ENCODE measurements at places on chromosomes 4 and X. TPM values are rescaled to one million over a fixed set of nuclear protein-coding genes. Genes with fewer than 3 reads are reported as not detected.

GRCh38 chr4:39732728-39733127 lies 34.8 kb downstream of the UBE2K start:
- DNase-seq: no peak
- no peaks in the 10 kb centered on the region for H3K4me1 ChIP-seq
- H3K36me3 ChIP-seq: no peaks in the 10 kb centered on the region
- no peaks in the 10 kb centered on the region for H3K27me3 ChIP-seq

GRCh38 chr4:152929888-152930287 lies 6.2 kb upstream of the FHDC1 start:
- H3K27ac ChIP-seq: no peak overlapping the region
- no peaks in the 10 kb centered on the region for H3K4me1 ChIP-seq
- no peak overlapping the region for H3K4me3 ChIP-seq

DNA sequence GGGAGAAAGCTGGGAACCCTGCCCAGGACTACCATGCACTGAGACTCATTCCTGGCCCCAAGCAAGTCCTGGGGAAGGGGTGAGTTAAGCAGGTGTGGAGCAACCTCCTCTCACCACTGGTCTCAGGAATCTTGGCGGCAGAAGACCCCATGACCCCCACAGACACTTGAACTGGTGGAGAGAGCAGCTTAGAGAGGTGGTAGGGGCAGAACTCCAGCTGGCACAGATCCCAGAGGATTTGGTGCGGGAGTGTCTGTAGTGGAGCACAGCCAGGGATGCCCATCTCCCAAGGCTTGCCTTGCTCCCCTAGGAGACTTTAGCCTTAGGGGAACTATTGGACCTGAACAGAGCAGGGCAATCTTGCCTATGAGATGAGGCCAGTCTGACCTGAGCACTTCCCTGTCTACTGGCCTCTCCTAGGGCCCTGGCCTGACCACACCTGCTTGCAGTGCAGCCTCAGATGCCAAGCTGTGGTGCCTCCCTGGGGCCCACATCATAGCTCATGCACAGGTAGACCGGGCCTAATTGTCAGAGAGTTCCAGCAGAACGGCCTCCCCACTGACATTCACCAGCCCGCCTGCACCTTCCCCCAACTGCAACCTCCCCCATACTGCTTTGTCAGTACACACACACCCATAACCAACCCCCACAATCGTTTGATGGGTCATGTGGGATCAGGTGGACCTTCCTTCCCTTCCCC lies 78.0 kb downstream of the NAA11 start:
- no peak overlapping the region for H3K4me3 ChIP-seq
- no peaks in the 10 kb centered on the region for H3K36me3 ChIP-seq
- DNase-seq: no peak
- no peaks in the 10 kb centered on the region for H3K4me1 ChIP-seq
- H3K27ac ChIP-seq: no peak overlapping the region
- H3K27me3 ChIP-seq: no peaks in the 10 kb centered on the region

DNA sequence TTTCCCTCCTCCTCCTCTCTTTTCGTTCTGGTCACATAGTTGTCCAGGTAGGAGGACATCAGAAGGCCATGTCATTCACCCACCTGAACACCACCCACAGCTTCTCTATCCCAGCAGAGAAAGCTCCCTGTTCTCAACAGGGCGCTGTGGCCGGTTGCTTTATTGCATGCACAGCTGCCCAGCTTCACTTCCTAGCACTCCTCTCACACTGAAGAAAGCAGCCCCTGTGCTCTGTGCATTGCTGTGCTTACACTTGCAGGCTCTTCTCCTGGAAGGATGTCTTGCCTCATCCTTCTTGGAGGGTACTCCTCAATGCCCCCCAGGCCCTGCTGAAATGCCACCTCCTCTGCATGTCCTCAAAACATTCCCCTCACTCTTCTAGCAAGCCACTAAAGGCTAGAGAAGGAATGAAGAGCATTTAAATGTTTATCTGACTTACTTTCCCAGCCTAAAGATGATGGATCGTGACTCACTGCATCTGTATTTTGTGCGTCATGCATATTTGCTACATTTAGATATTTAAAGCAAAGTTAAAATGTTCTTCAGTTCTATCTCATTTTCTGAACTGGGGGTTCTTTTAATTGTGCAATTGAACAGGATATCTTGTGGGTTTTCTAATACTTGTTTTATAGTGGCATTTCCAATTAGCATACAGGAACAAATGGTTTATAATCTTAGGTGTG lies 186.4 kb upstream of the PUDP start:
- H3K4me1 ChIP-seq: no peaks in the 10 kb centered on the region
- H3K27ac ChIP-seq: no peak overlapping the region

DNA sequence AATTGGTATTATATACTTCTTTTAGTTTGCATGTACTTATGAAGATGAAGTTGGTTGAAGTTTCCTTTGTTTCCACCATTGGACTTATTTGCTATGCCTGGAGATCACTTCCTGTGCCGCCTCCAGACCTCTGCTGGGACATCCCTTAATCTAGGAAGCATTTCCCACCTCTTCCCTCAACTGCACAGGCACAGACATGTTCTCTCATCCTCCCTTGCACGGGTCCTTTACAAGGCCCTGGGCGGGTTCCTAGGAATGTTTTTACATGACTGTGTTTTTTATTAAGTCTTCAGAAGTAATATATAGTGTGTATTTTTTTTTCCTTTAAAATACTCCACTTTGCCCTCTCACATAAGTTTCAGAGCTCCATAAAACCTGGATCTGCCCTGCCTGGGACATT lies 51.0 kb downstream of the TMEM131L start:
- no peak overlapping the region for H3K4me3 ChIP-seq
- DNase-seq: no peak
- no peaks in the 10 kb centered on the region for H3K4me1 ChIP-seq
- H3K27me3 ChIP-seq: no peaks in the 10 kb centered on the region
- peak overlapping the region; percentile 58 for H3K27ac ChIP-seq

- H3K4me3 ChIP-seq: peak overlapping the region; percentile 28
- no peaks in the 10 kb centered on the region for H3K36me3 ChIP-seq
- H3K4me1 ChIP-seq: no peaks in the 10 kb centered on the region
- peak; percentile 87 for DNase-seq
Observed at GRCh38 chrX:56783450-56783831, 54.4 kb downstream of the NBDY start.

DNA sequence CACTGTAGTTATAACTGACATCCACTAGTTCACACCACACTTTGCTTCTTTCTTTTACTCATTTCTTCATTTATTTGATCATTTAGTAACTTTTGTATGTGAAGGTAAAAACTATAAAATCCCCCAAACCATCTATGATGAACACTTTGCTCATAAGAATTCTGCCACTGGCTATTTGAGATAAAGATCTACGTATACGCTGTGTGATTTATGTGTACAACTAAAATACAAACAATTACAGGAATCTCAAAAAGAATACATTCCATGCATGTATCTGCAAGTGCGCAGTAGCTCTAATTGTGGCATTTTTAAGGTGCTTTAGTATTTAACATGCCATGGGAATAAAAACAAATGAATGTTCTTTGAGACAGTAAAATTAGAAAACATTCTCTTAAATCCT lies 156.9 kb upstream of the NAP1L5 start:
- H3K4me1 ChIP-seq: no peaks in the 10 kb centered on the region
- no peak overlapping the region for H3K4me3 ChIP-seq
- H3K27me3 ChIP-seq: no peaks in the 10 kb centered on the region
- no peak for DNase-seq
- no peak overlapping the region for H3K27ac ChIP-seq
- no peaks in the 10 kb centered on the region for H3K36me3 ChIP-seq

DNA sequence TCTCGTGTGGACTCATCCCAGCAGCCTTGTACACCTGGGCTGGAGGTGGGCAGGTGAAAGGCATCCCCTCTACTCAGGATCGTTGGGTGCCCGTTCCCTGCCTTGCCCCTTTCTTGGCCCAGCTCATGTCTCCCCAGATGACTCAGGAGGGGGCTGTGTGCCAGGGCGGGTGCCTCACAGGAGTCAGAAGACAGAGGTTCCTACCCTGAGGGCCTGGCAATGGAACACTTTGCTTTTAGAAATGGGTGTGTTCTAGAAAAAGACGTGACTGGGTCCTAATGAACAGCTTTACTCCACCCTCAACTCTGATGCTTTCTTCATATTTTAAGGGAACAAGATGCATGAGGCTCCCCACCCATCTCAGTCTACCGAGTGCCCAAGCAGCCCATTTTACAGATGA lies 22.5 kb upstream of the TRIM2 start:
- H3K4me3 ChIP-seq: no peak overlapping the region
- no peaks in the 10 kb centered on the region for H3K27me3 ChIP-seq
- no peak overlapping the region for H3K27ac ChIP-seq
- no peaks in the 10 kb centered on the region for H3K36me3 ChIP-seq
- no peaks in the 10 kb centered on the region for H3K4me1 ChIP-seq
- DNase-seq: no peak

DNA sequence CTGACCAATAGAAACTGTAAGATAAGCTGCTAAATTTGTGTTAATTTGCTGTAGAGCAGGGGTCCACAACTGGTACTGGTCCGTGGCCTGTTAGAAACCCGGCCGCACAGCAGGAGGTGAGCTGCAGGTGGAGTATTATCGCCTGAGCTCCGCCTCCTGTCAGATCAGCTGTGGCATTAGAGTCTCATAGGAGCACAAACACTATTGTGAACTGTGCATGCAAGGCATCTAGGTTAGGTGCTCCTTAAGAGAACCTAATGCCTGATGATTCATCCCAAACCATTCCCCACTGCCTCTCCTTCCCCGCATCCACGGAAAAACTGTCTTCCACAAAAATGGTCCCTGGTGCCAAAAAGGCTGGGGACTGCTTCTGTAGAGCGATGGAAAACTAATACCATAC lies 19.7 kb downstream of the FBXW7 start:
- no peak overlapping the region for H3K27ac ChIP-seq
- no peaks in the 10 kb centered on the region for H3K27me3 ChIP-seq
- H3K4me3 ChIP-seq: no peak overlapping the region

DNA sequence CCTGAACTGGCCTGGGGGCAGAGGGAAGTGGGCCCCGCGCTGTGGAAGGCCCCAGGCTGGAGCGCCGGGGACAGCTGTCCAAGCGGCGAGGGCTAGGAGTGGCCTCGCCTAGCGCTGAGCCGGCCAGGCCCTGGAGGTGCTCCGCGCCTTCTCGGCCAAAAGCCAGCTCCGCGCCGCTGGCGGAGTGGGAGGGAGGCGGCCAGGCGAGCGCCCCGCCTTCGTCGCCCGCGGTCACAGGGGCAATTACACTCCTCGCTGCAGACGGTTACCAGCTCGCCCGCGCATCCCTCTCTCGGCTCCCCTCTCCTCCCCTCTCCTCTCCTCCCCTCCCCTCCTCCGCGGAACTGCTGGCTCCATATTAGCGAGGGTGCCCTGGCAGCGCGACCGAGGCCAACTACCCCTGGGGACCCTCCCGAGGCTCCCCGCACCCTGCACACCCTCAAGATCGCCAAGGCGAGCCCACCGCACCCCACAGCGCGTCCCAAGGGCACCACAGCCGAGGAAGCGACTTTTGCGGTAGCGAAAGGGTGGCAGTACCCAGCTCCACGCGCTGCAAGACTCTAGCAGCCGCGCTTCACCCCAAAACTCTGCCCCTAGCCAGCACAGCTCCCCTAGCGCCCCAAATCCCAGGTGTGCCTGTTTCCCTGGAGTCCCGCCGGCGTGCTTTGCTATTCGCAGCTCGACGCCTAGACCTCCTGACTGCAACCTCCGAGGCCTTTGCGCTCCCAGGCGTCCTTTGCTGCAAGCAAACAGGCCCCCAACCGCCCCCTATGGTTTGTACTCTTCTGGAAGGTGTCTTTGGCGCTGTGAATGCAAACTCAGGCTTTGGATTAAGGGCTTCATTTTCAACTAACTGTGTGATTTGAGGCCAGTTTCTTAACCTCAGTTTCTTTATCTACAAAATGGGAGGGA lies 91.4 kb downstream of the BCOR start:
- peak overlapping the region; percentile 71 for H3K27ac ChIP-seq
- DNase-seq: peak; percentile 40
- H3K36me3 ChIP-seq: no peaks in the 10 kb centered on the region
- peaks cover 3% of the 10 kb centered on the region for H3K4me1 ChIP-seq
- H3K27me3 ChIP-seq: no peaks in the 10 kb centered on the region

GRCh38 chr4:7582313-7583097 lies 147.8 kb upstream of the PSAPL1 start:
- no peaks in the 10 kb centered on the region for H3K27me3 ChIP-seq
- no peak for DNase-seq
- no peaks in the 10 kb centered on the region for H3K36me3 ChIP-seq
- no peaks in the 10 kb centered on the region for H3K4me1 ChIP-seq

The GAGE2A gene
- total RNA-seq: not detected

The CSN1S1 gene
- not detected for total RNA-seq

The MAGT1 gene
- 122 TPM for total RNA-seq

The FSTL5 gene
- 2.4 TPM for total RNA-seq

The INPP4B gene
- 35.9 TPM for total RNA-seq

The RHOXF2B gene
- not detected for total RNA-seq

The CXorf51B gene
- total RNA-seq: not detected

The MAGEA1 gene
- not detected for total RNA-seq

All from uterus (tissue), 4 donors.